GF-D8 (cell line): ENCODE measurements at places on chromosomes 6 and 20.
A peak's percentile ranks its signal among the peaks of the same experiment; 100 is the strongest.

DNA sequence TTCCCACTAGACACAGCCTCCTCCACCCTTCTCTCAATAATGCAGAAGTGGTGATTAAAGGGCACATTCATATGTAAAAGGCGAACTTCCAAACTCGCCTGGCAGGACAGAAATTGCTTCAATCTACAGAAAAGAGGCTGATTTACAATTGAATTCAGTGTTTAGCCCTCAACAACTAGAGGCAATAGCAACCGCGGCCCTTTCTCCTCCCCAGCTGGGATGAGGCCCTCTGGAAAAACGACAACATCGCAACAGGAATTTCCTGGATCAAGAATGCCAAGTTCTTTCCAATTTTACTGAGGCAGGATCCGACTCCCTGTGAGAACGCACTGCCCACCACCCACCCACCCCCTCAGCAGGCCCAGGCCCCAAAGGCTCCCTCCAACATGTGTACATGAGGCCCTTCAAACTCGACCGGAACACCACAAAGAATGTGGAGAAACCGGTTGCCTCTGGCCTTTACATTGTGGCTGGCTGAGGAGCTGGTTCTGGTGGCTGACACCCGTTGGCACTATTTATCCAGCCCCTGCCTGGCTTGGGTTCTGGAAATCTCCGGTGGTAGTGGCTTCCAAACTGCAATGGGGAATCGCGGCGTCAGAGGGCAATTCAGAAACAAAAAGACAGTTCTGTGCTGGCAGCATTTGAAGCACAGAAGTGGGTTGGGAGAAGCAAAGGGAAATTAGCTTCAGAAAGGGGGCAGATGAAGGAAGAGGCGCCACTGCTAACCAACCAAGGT is 36.8 kb downstream of the ZMYND8 start:
- peak; percentile 15 for DNase-seq

GRCh38 chr6:165096868-165097267 is 212.5 kb downstream of the C6orf118 start:
- DNase-seq: no peak

DNA sequence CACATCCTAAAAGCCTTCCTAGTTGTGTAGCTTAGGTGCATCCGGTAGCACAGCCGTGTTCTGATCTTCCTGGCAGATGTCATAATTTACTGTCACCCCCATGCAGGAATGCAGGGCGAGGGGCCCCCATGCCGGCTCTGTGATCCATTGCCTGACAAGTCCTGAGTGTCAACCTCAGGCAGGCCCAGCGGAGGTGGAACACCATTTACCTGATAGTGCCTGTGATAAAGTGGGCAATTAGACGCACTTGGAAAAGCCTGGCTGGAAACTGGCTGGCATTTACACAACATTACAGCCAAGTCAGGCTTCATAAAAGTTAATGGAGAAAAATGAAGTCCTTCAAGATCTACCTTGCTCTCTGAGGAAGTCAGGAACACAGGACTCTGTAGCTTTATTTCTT is 521.4 kb upstream of the JAG1 start:
- DNase-seq: no peak

- DNase-seq: no peak
These were observed 133.6 kb downstream of the TFAP2B start for GRCh38 chr6:50952092-50952907.

DNA sequence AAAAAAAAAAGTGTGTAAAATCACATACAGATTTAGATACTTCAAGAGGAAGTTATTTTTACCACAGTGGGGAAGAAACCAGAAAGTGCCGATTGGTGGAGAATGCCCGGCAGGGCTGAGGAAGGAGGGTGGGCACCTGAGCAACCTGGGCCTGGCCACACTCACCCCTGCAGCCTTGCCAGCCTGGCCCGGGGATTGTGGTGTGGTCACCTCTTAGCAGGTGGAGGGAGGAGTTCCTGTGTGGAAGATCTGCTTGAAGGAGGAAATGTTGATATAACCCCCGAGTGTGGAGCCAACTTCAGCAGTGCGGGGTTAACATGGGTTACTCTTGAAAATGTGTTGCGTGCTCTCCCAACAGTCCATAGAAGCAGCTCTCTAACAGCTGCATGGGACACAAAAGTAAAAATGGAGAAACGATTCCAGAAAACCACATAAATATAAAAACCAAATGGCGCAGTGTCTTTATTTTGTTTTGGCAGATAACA is 14.7 kb downstream of the UST start:
- DNase-seq: no peak

- no peak for DNase-seq
These were observed 8.5 kb downstream of the IYD start for GRCh38 chr6:150377211-150377781.

DNA sequence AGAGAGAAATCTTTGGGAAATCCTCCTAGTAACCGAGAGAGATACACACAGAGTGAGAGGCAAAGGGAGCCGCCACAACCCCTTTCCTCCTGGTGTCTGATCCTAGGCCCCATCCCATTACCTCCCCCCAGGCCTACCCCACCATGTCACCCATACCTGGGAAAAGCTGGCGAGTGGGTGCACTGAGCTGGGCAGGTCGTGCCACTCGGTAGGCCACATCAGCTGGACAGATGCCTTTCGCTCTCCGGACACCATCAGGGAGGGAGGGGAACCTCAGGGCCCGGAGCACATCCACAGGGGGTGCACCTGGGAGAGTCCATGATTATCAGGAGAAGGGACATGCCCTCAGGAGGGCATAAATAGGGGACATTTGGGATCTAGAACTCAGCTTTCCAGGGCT is 3.1 kb downstream of the COL11A2 start:
- no peak for DNase-seq

DNA sequence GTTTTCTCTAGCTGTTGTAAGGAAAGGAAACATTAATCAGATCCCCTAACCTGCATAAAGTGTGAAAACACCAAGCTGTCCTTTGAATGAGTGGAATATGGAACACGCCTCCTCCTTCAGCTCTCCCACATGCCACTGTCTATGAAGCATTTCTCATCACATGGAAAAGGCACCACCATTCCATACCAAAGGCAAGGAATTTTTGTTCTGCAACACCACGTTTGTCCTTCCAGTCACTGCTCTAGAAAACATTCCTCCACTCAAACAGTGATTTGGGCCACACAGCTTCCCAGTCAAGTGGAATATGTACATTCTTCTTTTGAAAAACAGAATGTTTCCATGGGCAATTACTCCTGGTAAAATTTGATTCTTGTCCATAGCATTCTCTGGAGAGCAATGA is 120.1 kb downstream of the OPRM1 start:
- DNase-seq: no peak

- DNase-seq: no peak
These were observed 4.9 kb downstream of the HCK start for GRCh38 chr20:32056708-32057483.

DNA sequence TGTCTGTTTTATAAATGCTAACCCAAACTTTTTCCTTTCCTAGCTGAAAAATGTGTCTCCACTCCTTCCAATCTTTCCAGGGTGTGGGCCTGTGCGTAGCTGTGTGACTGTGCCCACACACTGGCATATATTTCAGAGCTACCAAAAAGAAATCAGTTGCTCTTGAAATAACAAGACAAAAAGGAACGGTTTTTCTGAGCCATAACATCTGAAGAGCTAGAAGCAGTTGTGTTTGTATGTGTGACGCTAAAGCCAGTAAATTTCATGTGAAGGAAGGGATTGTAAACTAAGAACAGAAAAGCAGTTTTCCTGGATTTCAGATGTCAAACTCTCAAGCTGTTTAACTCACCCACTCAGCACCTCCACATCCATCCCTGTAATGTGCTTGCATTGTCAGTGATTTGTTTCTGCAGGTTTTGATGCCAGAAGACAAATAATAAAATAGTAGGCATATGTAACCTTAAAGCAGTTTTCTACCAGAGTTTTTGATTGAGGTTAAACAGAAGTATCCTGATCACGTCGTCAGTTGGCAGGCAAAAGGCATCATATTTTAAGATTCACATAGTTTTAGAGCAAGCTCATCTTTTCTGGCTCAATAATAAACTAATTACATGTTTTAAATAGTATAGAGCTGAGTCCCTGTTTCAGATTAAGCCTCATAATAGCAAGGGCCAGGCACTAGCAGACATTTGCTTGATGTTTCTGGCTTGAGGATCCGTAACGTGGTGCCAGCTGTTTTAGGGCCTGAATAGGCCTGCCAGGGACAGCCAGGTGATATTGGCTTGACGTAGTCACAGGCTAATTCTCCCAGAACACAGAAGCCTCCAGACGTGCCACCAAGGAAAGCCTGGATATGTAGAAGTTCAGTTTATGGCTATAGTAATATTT is 90.9 kb downstream of the FOXO3 start:
- no peak for DNase-seq

DNA sequence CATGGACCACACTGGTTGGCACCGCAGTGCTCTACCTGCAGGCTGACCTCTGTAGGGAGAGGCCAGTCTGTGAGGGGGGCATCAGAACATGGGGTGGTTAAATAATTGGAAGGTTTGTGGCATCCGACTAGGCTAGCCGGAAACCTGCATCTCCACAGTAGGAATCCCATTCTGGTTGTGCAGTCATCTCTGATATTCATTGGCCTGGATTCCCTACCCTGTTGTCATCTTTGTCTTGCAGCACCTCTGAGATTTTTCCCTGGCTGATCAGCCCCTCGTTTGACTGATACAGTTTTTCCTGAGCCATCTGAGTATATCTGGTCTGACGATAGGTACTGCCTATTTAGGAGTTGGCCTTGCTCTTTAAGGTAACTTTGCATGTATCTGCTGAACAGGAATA is 259.4 kb downstream of the TMEM242 start:
- DNase-seq: no peak

GRCh38 chr6:45454008-45454911 is 76.5 kb upstream of the SUPT3H start:
- DNase-seq: peak; percentile 47
